T-helper 1 cell (primary cell): ENCODE measurements at places on chromosomes 4 and X.

GRCh38 chr4:89214308-89214707 is 93.3 kb downstream of the GPRIN3 start:
- no peak for DNase-seq

DNA sequence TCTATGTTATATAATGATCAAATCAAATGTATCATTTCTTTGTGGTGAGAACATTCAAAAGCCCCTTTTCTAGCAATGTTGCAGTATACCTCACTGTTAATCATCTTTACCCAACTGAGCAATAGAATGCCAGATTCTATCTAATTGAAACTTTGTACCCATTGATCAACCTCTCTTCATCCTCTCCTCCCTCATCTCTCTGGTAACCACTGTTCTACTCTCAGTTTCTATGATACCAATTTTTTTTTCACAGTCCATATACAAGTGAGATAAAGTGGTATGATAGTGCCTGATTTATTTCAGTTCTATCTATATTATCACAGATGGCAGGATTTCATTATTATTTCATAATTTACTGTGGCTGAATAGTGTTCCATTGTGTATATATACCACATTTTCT is 209.8 kb downstream of the SPCS3 start:
- DNase-seq, result no peak

GRCh38 chr4:3010577-3010976 is 47.2 kb downstream of the GRK4 start:
- no peak for DNase-seq

GRCh38 chr4:13528821-13529127 is 15.5 kb downstream of the NKX3-2 start:
- no peak for DNase-seq

DNA sequence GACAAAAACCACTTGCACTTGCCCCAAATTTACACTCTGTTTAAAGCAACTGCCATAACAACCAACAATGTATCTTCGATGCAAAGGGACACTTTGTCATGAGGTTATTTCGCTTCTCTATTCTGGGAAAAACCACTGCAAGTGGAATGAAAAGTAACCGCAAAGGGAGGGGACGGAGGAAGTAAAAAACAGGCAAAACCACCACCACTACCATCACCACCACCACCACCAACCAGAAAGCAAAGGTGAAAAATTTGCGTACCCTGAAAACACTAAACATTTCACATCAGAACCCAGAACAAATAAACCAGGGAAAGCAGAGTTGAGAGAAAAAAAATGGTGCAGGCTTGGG is 1.2 kb upstream of the N4BP2 start:
- peak; percentile 92 for DNase-seq

- DNase-seq, result no peak
Observed at GRCh38 chrX:134628663-134629062, 29.6 kb downstream of the PLAC1 start.

DNA sequence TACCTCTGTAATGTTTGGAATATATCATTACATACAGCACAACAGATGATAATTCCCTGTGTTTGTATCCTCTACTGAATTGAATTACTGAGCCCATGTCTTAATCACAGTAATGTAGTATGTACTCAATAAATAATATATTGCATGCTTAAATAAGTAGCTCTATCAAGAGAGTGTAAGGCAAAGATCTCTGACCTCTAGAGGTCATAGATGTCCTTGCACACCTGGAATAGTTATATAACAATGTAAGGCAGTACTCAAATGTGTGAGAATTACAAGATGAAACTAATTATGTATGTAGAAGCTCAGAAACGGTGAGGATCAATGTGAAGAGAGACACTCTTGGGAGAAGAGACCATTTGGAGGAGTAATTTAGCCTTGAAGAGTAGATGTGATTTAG is 14.3 kb upstream of the GCNA start:
- no peak for DNase-seq

GRCh38 chrX:103157496-103158316 is 57.2 kb upstream of the BEX4 start:
- no peak for DNase-seq

GRCh38 chr4:10055871-10056270 is 34.6 kb upstream of the SLC2A9 start:
- DNase-seq, result no peak

- no peak for DNase-seq
Observed at GRCh38 chrX:154445776-154446175, 1.8 kb downstream of the FAM50A start.
